NCI-H2081 treated with DMSO at 0.1 percent for 48 hours (cell line): ENCODE measurements at places on chromosomes 6 and 20.

GRCh38 chr6:85134172-85134571 lies 315.7 kb upstream of the NT5E start:
- DNase-seq, result no peak

DNA sequence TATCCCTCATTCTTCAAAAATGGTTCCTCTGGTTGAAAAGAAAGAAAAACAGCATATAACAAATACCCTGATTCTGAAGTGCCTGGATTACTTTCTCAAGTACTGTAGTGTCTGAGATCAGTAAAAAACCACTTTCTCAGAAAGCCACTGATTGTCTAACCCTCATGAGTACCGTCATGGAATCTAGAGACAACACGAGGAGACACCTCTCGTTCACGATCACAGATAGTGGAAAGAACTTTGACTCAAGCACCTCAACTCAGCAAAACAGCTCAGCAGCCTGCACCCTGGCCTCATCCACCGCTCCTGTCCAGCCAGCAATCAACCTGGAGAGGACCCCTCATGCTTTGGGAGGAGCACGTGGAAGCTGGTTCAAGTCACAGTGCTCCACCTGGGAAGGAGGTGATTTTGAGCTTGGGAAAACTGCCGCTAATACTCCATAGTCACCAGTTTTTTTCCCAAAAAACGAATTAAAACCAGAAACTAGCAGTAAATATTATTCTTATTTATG lies 1.0 kb downstream of the SCML4 start:
- no peak for DNase-seq

- no peak for DNase-seq
Observed at GRCh38 chr6:47267301-47267700, 42.4 kb downstream of the TNFRSF21 start.

- DNase-seq, result no peak
Observed at GRCh38 chr6:105485456-105485855, 82.6 kb upstream of the PREP start.

GRCh38 chr6:169949511-169950097 lies 198.2 kb downstream of the ERMARD start:
- DNase-seq, result no peak

DNA sequence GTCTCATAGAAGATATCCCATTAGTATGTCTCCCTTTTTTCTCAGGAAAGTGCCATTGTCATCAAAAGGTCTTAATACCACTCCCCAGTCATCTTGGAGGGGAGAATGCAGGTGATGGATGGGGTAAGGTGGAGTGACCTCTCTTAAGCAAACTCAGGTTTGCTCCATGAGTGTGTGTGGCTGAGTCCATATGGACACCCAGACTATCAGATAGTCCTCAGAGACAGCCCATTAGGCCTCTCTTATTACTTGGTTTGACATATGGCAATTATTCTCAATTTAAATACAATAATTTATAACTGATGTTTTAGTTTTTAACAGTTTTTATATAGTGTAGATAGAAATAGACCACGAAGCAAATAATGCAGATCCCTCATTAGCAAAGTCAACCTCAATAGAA lies 23.2 kb downstream of the LAMA4 start:
- DNase-seq, result no peak

DNA sequence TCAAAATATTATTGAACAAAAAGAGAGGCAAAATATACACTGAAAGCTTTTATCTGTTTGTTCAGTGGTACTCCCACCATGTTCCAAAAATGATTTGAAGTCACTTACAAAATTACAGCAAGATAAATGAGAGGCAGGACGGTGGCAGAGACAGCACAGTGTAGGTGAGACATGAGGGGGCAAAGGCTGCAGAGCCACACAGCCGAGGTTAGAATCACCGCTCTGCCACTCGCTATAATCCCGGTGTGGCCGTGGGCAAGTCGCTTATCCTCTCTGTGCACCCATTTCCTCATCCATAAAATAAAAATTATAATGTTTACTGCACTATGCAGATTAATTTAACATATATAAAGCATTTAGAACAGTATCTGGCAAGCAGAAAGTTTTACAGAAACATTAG lies 140.1 kb upstream of the BEND6 start:
- DNase-seq, result no peak

DNA sequence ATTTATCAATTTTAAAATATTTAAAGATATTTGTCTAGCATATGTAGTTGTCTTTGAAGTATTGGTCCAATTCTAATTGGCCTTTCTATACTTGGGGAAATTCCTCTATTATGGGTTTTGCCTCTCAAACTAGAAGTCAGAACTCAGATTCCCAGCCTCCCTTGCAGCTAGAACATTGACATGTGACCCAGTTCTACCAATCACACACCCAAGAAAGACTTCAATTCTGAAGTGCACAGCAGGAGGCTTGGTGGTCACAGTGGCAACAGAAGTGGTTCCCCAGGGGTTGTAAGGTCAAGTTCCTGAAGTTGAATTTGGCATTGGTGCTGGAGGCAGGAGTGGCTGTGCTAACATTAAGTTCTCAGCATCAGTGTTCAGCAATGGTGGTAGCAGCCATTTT lies 14.8 kb upstream of the FKBP5 start:
- DNase-seq, result no peak

- no peak for DNase-seq
Observed at GRCh38 chr6:466564-466963, 75.0 kb downstream of the IRF4 start.

DNA sequence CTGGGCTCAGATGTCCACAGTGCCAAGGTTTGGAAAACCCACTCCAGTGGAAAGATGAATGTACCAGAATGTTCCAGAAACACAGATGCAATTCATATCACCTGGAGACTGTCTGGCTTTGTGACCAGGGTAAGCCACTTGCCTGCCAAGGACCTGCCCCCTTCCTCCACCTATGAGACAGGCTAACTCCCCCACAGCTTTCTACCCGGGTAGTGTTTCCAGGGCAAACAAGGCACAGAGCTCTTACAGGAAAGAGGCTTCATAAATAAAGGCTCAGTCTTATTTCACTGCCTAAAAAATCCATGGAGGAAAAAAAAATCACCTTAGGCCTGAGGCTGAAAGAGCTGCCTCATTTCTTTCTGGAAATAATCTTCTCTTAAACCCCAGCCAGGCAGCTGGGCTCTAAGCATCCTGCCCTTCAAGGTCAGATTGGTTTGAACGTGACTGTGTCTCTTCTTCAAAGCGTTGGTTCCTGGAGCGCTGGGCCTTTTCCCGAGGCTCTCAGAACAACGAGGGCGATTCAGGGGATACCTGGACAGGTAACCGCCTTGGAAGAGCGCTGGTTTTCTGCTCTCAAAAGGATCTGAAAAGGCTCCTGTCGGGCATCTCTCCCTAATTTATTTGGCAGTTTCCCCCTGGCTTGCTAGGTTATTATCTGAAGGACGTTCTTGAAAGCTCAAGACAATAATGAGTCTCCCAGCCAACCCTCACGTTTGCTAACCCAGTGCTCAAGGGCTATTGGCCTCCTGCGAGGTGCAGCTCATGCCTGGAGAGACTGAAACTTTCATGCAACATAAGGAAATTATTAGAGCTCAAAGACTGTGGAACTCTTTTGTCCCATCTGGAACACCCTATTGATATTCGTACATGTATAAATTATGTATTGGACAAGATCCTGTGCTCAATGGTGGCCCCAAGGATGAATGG lies 199.2 kb upstream of the PMEPA1 start:
- DNase-seq, result no peak

- no peak for DNase-seq
Observed at GRCh38 chr6:73784726-73785505, 88.9 kb downstream of the CD109 start.

DNA sequence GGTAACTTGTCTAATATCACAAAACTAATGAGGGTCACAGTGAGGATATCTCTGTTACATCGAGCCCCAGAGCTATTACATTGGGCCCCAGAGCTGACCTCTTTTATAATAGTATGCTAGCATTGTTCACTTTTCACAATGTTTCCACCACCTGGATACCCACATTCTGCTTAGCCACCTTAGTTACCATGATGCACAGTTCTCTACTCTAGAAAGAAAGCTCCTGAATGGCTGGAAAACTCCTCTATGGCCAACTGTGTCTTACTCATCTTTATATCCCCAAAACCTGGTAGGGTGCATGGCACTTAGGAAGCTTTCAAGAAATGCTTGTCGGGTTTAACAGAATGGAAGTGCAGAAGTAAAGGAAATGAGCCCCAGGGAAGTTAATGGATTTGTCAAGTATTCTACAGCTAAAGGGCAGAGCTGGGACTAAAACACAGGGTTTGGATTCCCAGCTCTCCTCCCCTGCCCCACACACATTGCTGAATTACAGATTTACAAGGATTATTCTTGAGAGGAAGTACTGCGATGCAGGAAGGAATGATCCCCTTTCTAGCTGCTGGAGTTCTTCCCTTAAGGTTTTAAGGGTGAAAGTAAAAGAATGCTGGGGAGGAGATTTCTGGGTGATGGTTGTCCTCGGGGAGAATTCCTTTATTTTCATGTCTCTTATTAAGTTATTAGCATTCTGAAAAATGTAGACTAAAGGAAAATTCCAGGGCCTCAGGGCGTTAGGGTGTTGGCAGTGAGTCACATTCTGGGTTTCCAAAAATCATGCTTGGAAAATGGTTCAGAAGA lies 16.1 kb upstream of the HINT3 start:
- DNase-seq, result no peak

DNA sequence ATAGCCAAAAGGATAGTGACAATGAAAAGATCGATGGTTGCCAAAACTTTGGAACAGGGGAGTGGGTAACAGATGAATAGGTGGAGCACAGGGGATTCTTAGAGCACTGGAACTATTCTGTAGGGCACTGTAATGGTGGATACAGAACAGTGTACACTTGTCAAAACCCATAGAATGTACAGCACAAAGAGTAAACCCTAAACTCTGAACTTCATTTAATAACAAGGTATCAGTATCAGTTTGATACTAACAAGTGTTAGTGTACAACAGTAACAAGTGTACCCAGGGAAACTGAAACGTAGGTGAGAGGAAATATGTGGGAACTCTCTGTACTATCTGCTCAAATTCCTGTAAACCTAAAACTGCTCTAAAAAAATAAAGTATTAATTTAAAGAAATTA lies 179.2 kb downstream of the HACE1 start:
- no peak for DNase-seq
